Fibroblast of skin of left quadriceps (primary cell): ENCODE measurements at places on chromosomes 7 and 10.

GRCh38 chr10:110105873-110106272 lies 98.1 kb downstream of the ADD3 start:
- no peak for DNase-seq

GRCh38 chr7:43234968-43235367 lies 122.5 kb downstream of the HECW1 start:
- DNase-seq = no peak

GRCh38 chr10:114815791-114816190 lies 5.8 kb upstream of the FHIP2A start:
- DNase-seq = no peak

DNA sequence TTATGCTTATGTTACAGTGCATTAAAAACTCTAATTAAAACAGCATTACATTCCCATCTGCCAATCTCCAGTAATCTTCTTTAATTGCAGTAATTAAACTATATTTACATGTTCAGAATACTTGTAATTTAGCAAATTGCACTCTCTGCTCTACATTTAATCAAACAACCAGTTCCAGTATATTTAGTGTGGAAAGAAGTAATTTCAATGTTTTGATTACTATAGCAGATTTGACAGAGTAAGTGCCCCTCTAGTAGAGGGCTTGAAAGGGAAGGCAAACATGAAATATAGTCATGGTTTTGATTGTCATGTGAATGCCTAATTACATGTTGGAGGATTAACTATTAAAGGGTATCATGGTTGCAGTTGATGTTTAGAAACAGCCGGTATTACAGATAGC lies 739.7 kb downstream of the AUTS2 start:
- no peak for DNase-seq

GRCh38 chr10:5871596-5871995 lies 18.1 kb downstream of the ANKRD16 start:
- DNase-seq = no peak

DNA sequence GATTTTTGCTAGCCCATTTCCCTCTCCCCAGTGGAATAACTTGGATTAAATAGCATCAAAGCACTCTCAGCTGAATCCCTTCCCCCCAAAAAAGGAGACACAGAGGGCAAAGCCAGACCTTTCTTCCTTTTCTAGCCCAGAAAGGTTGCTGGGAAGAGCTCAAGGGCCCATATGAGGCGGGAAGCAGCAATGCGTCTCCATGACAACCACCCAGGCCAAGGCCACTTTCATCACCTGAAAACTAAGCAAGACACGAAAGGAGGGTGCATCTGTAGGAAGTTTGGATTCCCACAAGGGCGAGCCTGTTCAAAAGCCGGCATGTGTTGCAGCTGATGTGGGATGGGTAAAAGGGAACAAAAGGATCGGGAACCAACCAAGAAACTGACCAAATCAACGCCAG lies 229.1 kb downstream of the PLXNA4 start:
- no peak for DNase-seq

DNA sequence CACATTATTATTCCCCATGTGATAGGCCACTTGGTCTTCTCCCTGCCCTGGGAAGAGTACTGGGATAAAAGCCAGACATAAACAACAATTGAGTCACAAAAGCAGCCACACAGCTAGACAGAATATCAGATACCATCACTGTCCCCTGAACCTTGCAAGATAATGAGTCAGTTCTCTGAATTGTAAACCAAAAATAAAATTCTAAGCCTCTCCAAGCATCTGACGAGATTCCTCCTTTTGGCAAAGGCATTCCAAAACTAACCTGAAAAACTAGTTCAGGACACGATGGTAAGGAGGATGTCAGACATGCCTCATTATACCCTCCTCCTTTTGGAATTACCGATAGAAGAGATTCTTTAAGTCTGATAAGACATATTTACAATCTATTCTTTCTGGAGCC lies 450.7 kb downstream of the HTR7 start:
- no peak for DNase-seq

DNA sequence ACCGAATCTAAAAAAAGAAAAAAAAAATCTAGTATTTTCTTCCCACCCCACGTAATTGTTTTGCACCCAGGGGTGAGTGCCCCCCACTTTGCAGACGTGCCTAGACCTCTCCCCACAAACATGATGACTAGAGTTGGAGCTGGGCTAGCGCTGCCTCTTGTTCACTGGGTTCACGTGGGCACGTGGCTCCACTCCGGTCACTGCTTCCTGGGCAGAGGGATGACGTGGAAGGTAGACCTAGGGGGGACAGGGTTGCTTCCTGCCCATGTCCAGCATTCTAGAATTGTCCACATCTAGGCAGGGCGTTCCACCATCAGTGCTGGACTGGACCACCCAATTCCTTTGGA lies 861 bp upstream of the LIMK1 start:
- no peak for DNase-seq

GRCh38 chr10:122740640-122741039 lies 41.0 kb upstream of the C10orf120 start:
- DNase-seq = no peak

DNA sequence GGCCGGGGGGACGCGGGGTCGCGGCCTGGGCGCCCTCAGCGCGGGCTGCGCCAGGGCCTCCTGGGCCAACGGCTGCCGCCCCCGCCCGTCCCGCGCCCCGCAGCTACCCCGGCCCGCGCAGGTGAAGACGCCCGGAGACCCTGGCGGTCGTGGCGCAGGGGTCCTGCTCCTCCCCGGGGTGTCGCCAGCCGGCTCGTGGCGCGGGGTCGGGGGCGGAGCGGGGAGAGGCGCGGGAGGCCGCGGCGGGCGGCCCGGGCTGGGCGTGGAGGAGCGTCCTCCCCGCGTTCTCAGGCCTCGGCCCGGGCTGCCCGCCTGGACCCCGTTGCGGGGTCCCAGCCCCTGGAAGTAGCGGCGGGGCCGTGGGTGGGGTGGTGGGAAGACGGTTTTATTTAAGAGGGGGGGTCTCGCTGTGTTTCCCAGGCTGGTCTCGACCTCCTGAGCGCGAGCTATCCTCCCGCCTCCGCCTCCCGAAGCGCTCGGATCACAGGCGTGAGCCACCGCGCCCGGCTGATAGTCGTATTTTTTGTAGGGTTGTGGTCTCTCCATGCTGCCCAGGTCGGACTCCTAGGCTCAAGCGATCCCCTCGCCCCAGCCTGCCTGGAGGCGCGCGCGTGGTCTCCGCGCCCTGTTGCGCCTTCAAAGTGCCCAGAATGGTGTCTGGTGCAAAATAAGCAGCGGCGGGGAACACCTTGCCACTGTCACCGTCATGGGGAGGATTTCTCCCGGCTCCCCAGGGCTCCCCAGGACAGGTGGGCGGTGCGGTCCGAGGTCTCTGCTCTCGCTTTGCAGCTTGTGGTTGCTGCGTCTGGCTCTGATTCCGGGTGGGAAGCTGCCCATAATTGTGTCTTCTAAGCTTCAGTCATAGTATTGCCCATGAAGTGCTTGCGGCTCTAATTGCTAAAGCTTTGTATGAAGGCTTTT lies 15.3 kb upstream of the SUN1 start:
- no peak for DNase-seq

GRCh38 chr10:52883996-52884871 lies 111.7 kb upstream of the MBL2 start:
- DNase-seq = peak; percentile 38

DNA sequence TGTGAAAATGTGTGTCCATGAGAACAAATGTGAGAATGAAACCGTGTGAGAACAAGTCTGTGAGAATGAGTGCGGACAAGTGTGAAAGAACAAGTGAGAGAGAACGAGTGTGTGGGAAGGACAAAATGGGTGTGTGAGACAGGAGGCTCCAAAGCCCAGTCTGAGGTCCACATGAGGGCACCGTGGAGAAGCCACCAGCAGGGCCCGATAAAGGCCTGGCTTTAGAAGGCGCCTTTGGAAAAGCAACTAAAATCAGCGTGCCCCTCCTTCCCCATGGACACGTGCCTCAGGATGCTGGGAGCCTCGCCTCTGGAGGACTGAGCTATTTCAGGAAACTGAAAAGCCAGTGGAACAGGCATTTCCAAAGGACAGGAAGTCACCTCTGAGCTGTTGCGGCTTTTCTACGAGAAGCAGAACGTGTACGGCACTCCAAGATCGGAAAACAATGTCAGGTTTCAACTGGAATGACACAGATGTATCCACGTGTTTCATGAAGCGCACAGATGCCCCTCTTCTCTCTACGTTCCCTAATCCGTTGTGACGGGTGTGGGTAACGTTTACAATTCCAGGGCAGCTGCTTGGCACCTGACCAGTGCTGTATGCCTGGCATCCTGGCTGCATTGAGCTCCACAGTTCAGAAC lies 46.4 kb downstream of the ESYT2 start:
- no peak for DNase-seq

DNA sequence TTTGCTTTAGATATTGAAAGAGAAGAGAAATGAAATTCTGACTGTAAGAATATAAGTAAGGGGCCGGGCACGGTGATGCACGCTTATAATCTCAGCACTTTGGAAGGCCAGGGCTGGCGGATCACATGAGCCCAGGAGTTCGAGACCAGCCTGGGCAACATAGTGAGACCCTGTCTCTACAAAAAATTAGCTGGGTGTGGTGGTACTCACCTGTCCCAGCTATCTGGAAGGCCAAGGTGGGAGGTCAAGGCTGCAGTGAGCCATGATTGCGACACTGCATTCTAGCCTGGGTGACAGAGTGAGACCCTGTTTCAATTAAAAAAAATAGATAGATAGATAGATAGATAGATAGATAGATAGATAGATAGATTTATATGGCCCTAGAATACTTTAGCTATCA lies 82.3 kb downstream of the BTRC start:
- no peak for DNase-seq

- DNase-seq = no peak
Measured at GRCh38 chr7:150727381-150727780, 9.8 kb upstream of the GIMAP5 start.

- DNase-seq = no peak
Measured at GRCh38 chr10:13615650-13616300, 29.0 kb downstream of the PRPF18 start.

- DNase-seq = no peak
Measured at GRCh38 chr7:96127746-96128145, 194.2 kb downstream of the SLC25A13 start.

- DNase-seq = no peak
Measured at GRCh38 chr10:49751216-49751615, 10.9 kb downstream of the OGDHL start.

- DNase-seq = peak; percentile 87
Measured at GRCh38 chr7:85773116-85773728, 586.4 kb upstream of the SEMA3D start.
